Activated CD8-positive, alpha-beta memory T cell treated with anti-CD3 and anti-CD28 coated beads for 1 hour (primary cell): ENCODE measurements at places on chromosomes 4 and X.

- no peak for DNase-seq
Measured at GRCh38 chrX:21982311-21982710, 41.8 kb downstream of the SMS start.

GRCh38 chrX:39716401-39716800, 381.4 kb downstream of the BCOR start:
- DNase-seq, result no peak

- no peak for DNase-seq
Measured at GRCh38 chr4:97942951-97943350, 200.3 kb downstream of the STPG2 start.

DNA sequence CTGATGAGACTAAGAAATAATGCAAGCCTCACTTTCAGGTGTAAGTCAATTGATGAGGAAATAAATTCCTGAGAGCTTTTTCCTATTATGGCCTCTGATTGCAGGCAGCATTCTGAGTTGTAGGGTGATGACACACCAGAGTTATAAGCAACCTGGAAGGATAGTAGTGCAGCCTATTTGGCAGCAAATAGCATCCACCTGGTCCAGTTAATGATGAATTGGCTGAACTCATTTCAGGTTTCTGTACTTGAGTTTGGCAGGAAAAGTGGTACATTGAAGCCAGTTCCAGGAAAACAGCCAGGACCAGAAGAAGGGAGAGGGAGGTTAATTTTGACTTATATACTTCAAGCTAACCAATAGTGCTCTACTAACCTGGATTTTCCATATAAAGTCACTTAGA, 316.8 kb downstream of the NAF1 start:
- no peak for DNase-seq

GRCh38 chr4:134463771-134464170, 262.2 kb upstream of the PABPC4L start:
- no peak for DNase-seq

GRCh38 chr4:85834934-85835333, 360.0 kb downstream of the ARHGAP24 start:
- DNase-seq, result no peak

GRCh38 chr4:1987296-1987695, 21.5 kb downstream of the NELFA start:
- DNase-seq, result no peak

DNA sequence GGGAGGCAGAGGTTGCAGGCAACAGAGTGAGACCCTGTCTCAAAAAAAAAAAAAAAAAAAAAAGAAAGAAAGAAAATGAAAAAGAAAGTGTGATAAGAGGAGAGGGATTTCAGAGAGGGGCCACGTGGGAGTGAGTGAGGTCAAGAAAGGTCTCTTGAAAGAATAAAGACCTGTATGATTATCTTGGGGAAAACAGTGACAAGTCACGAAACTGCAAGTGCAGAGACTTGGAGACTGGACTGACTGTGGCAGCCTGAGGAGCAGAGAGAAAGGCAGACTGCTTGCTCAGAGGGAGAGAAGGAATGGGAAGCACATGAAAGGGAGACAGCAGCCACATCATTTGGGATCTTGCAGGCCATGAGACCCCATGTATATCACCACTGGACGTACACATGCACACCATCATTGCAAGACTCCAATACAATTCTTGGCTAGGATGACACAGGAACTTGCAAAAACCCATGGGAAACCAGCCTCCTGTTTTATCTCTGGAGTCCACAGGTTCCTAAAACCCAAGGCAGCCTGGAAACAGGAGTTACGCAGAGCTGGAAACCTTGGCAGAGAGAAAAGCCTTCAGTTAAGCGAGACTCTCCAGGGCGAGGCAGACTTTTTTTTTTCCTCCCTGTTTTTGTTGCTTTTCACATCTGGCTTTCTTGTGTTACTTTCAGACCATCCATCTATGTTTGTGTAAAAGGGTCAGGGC, 207.0 kb upstream of the TBL1X start:
- DNase-seq, result no peak

DNA sequence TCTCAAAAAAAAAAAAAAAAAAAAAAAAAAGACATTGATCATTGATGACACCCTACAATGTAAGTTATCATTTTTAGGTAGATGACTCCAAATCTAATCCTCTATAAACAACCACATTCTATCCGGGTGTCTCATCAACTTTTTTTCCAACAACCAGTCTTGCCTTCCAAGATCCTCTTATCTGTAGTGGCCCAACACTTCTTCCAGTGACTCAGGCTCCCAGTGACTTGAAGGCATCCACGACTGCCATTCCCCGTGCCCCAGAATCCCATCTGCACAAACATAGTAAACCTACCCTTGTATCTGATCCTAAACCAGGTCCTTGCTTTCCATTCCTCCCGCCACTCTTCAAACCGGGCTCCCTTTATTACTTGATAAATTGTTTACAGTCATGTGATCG, 15.6 kb upstream of the TSPAN5 start:
- DNase-seq, result no peak

DNA sequence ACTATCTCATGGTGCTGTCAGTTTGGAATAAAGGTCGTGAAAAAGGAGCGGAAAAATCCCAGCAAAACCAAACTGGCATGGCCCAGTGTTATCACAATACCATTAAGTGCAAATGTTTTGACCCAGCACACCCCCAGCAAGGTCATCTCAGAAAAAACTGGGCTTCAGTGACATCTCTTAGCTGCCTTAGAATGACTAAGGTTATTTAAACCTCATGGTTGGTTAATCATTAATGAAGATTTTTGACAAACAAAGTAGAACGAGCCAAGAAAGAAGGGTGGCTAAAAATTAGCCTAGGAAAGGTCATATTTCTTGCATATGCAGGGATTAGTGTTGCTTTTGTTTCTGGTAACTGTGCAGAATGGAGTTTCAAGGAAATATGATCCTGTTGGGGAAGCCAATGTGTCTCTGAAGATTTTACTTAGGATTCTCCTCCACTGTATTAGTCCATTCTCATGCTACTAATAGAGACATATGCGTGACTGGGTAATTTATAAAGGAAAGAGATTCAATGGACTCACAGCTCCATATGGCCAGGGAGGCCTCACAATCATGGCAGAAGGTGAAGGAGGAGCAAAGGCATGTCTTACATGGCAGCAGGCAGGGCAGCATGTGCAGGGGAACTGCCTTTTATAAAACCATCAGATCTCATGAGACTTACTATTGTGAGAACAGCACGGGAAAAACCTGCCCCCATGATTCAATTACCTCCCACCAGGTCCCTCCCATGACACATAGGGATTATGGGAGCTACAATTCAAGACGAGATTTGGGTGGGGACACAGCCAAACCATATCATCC, 83.5 kb downstream of the CHRNA9 start:
- DNase-seq, result no peak

- DNase-seq, result no peak
Measured at GRCh38 chrX:134423606-134424005, 36.4 kb upstream of the HPRT1 start.

DNA sequence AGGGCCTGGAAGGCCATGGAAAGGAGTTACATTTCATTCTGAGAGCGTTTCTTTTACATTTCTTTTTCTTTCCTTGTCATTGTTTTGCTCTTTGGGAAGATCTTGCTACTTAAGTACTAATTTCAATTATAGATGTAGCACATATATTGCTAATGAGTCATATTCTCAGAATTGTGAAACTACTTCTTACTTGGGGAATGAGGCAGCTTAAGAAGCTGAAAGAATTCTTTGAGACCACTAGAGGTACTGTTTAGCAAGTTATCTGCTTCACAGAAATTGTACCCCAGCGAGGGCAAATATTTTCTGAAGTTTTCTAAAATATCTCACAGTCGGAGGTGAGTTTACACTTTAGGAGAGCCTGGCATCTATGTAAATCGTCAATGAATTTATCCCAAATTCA, 100.6 kb downstream of the AFF2 start:
- DNase-seq, result no peak

- DNase-seq, result no peak
Measured at GRCh38 chr4:141339966-141340365, 119.3 kb downstream of the ZNF330 start.

DNA sequence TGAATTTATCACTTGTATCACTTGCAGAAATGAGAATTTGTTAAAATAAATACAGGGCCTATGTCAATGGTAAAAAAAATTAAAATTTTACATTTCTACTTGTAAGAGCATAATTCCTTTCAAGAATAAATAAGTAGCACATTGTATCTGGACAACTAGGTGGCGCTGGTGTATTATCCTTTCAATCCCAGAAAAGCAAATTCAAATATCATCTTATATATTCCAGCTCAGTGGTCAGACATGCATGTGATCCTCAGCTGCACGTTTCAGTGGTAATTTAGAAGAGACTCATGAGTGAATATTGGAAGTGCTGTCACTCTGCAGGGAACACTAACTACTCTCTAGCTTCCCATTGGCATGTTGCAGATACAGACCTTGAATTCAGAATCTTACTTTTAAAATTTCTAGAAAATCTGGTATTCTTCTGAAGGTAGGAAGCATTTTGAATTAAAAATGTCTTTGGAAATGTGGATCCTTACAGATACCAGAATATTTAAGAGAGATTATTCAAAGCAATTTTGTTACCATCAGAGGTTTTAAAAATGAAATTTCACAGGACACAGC, 1414.7 kb upstream of the TENM3 start:
- DNase-seq, result no peak

DNA sequence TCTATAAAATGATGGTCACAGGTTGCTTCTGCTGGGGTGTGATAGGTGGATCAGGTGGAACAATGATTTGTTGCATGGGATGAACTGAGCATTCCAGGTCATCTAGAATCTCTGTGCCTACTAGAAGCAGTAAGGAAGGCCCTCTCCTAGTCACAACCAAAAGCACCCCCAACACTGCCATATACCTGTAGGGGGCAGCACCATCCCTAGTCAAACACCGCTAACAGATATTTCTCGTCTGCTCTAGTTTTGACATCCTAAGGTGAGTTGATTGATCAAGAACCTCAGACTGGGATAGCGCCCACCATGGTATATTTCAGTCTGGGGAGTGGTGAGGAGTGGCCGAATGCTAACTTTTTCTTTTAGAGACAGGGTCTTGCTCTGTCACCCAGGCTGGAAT, 160.2 kb downstream of the NHS start:
- DNase-seq, result no peak

GRCh38 chrX:129925305-129926092, 19.5 kb downstream of the UTP14A start:
- peak; percentile 44 for DNase-seq

- no peak for DNase-seq
Measured at GRCh38 chr4:53601251-53601764, 10.0 kb upstream of the LNX1 start.

DNA sequence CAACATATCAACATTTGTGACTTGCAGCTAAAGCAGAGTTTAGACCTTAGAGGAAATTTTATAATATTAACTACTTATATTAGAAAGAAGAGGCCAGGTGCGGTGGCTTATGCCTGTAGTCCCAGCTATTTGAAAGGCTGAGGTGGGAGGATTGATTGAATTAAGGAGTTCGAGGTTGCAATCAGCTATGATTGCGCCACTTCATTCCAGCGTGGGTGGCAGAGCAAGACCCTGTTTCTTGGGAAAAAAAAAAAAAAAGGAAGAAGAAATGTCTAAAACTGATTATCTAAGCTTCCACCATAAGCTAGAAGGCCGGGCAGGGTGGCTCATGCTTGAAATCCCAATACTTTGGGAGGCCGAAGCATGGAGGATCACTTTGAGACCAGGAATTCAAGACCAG, 42.0 kb upstream of the USP9X start:
- no peak for DNase-seq

GRCh38 chr4:55834086-55834795, 14.7 kb downstream of the EXOC1L start:
- DNase-seq, result no peak

- DNase-seq, result no peak
Measured at GRCh38 chr4:23891064-23891421, 1.2 kb upstream of the PPARGC1A start.

DNA sequence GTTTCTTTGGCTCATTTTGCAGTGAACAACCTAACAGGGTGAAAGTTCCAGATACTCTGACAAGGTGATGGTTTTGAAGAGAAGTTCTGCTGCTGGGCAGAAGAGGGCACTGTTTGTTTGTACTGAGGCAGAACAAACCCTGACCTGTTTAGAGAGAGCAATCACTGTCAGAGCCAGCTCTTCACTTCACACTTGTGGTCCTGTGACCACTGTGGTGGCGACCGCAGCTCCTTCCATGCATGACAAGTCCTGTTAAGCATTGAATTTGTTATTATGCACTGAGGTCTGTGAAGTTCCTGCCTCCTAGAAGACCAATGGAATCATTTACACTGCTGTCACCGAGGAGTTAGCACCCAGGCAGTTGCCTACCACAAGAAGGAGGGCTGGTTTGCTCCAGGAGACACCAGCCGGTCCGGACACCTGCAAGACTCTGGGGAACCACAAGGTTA, 86.6 kb downstream of the ZNF330 start:
- DNase-seq, result peak; percentile 4

- DNase-seq, result no peak
Measured at GRCh38 chrX:47613082-47613481, 6.6 kb downstream of the SYN1 start.

GRCh38 chr4:88533088-88533790, 9.7 kb upstream of the PYURF start:
- DNase-seq, result no peak

- no peak for DNase-seq
Measured at GRCh38 chr4:10853196-10853595, 168.6 kb upstream of the CLNK start.

GRCh38 chr4:72567821-72568675, 973 bp downstream of the ADAMTS3 start:
- DNase-seq, result no peak

DNA sequence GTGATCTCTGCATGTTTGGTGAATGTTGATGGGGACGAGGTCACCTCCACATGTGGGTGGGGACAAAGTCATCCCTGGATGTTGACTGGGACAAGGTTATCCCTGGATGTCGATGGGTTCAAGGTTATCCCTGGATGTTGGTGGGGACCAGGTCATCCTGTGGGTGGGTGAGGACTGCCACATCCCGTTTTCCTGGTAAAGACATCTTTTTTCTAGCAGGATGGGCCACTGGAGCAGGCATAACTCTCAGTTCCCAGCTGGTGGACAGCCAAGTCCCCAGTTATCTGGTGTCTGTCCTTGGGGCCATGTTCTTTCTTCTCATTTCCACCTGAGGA, 28.3 kb upstream of the PLCXD1 start:
- no peak for DNase-seq
